Inflammatory macrophage treated with lipopolysaccharide for 4 hours (primary cell): ENCODE measurements at places on chromosomes 11 and 22.

DNA sequence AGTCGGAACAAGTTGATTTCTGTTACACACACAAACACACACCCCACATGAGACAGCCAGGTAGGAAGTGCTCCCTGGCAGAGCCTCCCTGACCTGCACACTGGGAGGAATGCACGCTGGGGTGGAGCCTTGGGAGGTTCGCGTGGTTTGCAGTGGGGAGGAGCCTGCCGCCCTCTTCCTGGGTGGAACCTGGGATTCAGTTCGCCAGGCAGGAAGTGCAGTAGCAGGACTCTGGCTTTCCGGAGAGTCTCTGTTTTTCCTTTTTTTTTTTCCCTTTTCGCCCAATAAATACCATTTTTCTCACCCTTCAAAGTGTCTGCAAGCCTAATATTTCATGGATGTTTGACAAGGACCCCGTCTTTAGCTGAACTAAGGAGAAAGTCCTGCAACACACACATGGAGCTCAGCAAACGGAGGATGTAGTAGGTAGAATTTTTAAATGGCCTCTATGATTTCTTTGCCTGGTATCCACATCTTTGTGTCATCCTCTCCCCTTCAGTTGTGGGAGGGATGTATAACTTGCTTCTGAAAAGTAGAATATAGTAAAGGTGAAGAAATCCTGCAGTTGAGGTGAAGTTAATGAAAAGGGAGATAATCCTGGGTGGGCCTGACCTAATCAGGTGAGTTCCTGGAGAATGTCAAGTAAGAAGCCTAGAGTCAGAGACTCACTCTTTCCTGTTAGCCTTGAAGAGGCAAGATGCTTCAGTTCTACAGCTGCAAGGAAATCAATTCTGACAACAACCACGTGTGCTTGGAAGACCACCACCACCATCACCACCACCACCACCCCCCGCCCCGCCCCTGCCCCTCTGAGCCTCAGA lies 72.9 kb downstream of the PIWIL4 start:
- no peak for DNase-seq

GRCh38 chr11:72514331-72514730 lies 80.0 kb upstream of the CLPB start:
- no peak for DNase-seq

DNA sequence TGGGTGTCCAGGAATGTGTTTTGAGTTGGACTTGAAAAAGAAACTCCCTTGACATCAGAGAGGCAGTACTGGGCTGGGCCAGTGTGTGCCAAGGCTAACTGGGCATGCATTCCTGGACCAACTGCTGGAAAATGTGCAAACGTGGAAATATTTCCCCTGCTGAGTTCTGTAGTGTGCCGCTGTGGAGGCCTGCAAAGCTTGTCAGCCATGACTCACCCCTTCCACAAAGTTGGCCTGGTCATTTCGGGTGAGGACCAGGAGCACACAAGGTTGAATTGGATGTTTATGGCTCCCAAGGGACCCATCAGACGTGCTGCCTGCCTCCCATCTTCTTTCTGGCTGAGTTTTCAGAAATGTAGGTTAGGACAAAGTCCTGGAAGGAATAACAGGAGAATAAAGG lies 513.1 kb downstream of the MIAT start:
- no peak for DNase-seq

GRCh38 chr11:34353881-34354280 lies 3.9 kb downstream of the ABTB2 start:
- DNase-seq, result no peak

DNA sequence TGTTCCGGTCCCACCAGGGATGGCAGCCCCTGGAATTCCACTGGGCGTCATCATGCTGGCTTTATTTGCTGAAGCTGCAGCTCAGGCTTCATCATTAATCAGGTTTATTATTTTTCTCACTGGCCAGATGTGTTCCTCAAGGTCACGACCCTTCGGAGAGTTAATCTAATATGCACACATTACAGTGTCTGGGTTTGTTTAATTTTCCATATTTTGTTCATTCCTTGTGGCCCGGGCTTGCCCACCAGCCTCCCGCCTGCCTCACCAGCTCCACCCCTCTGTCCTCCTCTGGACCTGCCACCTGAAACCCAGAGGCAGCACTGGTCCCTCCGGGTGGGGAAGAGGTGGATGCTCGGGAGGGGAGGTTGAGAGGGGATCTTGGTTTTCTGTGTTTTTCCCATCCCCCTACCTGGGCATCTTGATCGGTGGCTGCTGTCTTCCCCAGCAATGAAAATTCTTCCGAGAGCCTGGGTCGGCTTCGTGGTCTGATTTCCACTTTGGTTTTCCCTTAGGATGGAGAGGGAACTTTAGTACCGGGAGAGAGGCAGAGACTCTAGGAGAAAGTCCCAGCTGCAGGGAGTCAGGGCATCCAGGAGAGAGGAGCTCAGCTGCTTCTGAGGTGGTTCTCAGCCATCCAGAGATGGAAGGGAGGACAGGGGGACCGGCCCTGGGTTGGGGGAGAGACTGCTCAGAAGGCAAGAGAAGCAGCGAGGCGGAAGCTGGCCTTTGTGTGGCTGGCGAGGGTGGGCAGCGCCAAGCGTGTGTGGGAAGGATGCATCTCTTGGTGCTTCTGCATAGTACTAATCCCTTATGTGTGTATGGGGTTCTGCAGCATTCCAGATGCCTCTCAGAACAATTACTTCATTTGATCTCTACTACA lies 2.1 kb downstream of the GRIK4 start:
- DNase-seq, result no peak

GRCh38 chr22:30027791-30028190 lies 52.5 kb upstream of the HORMAD2 start:
- no peak for DNase-seq

GRCh38 chr22:47166446-47167016 lies 404.1 kb downstream of the TBC1D22A start:
- DNase-seq, result no peak

DNA sequence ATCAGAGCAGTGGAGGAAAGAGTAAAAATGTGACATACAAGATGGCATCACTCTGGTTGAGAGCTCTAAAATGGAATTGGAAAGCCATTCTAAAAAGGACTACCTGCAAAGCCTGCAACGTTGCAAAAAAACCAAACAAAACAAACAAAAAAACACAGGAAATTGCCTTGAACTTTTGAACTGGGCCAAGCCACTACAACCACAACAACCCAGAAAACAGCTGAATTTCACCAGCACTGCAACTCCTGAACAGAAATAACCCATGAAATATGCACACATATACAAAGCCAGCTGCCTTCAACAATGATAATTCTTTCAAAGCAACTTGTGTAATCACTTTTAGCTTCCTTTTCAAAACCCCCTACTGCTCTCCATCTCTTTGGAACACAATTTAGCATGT lies 326.6 kb upstream of the LRRC4C start:
- no peak for DNase-seq

- DNase-seq, result peak; percentile 99
Observed at GRCh38 chr11:2945031-2945756, 16.0 kb upstream of the PHLDA2 start.

DNA sequence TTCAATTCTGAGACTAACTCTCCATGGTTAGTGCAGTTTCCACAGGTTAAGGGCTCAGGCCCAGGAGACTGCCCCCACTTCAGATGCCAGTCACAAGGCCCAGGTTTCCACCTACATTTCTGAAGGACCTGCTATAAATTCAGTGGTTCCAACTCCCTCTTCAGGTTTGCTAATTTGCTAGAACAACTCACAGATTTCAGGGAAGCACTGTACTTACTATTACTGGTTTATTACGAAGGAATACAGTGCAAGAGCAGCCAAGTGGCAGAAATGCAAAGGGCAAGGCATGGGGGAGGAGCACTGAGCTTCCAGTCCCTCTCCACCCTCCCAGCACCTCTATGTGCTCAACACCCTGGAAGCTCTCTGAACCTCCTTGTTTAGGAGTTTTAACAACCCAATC lies 39.3 kb upstream of the SPON1 start:
- DNase-seq, result no peak

GRCh38 chr22:49046546-49047361 lies 780.9 kb downstream of the BRD1 start:
- DNase-seq, result peak; percentile 13

DNA sequence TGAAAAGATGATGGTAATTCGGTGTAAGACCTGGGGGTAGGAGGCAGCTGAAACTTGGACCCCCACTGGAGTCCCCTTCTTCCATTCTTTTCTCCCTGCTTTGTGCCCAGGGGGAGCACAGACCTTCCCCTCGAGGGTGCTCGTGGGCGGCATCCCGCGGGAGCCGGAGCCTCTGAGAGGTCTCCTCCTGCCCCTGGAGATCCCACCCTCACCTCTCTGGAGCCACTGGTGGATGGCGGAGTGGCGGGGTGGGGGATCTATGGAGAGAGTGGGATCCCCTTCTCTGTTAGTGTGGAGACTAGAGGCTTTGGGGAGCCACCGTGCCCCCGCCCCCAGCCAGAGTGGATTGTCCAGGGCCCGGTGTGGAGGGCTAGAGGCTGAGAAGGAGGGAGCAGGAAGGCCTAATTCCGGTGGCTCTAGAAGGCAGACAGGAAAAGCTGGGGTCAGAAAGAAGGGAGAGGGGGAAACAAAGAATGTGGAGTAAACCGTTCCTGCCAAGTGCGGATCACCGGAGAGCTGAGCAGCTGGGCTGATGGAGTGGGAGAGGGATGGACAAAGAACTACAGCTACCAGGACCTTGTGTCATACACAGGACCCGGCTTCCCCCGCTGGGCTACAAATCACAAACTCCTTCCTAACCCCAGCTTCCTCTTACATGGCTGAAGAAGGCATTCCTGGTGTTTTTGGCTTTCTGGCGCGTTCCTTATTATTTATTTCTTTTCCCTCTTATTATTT lies 41.9 kb downstream of the KCNJ1 start:
- no peak for DNase-seq

- no peak for DNase-seq
Observed at GRCh38 chr11:20243974-20244373, 83.7 kb upstream of the DBX1 start.

GRCh38 chr22:49197505-49197904 lies 630.2 kb downstream of the BRD1 start:
- DNase-seq, result no peak

GRCh38 chr22:17890245-17890671 lies 116.0 kb upstream of the BID start:
- DNase-seq, result no peak

DNA sequence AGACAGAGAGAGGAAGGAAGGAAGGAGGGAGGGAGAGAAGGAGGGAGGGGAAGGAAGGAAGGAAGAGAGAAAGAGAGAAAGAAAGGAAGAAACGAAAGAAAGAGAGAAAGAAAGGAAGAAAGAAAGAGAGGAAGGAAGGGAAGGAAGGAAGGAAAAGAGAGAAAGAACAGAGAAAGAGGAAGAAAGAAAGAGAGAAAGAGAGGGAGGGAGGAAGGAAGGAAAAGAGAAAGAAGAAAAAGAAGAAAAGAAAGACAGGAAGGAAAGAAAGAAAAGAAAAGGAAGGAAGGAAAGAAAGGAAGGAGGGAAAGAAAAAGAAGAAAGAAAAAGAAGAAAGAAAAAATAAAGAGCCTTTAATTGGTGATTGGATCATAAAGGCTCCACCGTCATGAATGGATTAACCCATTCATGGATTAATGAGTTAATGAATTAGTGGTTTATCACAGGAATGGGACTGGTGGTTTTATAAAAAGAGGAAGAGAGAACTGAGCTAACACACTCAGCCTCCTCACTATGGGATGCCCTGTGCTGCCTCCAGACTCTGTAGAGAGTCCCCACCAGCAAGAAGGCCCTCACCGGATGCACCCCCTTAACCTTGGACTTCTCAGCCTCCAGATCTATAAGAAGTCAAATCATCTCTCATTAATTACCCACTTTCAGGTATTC lies 9.0 kb upstream of the PLAAT2 start:
- peak; percentile 42 for DNase-seq

- DNase-seq, result no peak
Observed at GRCh38 chr11:64358536-64358906, 441 bp upstream of the RPS6KA4 start.

GRCh38 chr11:74492084-74492483 lies 1.4 kb downstream of the LIPT2 start:
- DNase-seq, result no peak

DNA sequence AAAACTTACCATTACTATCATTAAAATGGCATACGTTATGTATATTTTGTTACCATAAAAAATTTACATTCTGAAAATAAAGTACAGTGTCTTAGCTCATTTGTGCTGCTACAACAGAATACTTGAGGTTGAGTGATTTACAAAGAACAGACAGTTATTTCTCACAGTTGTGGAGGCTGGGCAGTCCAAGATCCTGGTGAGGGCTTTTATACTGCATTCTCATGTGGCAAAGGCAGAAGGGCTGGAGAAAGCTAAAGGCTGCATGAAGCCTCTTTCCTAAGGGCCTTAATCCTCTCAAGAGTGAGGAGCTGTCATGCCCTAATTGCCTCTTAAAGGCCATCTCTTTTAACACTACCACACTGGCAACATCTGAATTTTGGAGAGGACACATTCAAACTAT lies 13.3 kb downstream of the GGTLC2 start:
- no peak for DNase-seq

- DNase-seq, result peak; percentile 13
Observed at GRCh38 chr22:50581950-50582492, 628 bp downstream of the CHKB start.

DNA sequence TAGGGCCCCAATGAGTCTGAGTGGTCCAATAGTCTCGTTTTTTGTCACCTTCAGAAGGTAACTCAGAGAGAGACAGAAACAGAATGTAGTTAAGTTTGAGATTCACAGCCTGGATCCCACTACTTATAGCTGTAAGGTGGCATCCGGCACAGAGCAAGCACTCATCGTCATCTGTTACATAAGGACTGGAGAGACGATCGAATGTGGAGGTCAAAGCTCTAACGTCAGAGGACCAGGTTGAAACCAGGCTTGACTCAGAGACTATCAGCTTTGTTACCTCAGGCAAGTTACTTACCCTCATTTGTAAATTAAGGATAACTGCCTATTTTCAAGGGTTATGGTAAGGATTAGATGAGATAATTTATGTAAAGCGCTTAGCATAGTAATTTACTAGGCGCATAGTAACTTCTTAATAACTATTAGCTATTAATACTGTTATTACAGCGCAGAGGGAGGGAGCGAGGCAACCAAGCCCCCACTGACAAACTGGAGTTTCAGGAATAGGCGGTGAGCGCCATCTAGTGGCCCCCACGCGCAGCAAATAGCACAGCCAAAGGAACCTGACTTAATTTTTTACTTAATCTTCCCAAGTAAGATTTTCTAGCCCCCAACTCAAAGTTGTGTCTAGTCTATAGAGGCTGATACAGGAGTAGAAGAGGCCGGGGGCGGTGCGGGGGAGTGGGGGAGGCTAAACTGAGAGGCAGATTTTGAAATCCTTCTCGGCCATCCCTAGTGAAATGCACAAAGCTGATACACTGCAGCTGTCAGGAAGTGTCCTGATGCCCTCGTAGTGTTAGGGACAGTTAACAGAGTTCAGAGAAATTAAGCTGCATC lies 29.0 kb upstream of the API5 start:
- peak; percentile 23 for DNase-seq
